ENCODE measurements at places on chromosomes 2 and 18.

GRCh38 chr2:226247289-226248275 lies 552.0 kb downstream of the IRS1 start:
- DNase-seq: no peak

DNA sequence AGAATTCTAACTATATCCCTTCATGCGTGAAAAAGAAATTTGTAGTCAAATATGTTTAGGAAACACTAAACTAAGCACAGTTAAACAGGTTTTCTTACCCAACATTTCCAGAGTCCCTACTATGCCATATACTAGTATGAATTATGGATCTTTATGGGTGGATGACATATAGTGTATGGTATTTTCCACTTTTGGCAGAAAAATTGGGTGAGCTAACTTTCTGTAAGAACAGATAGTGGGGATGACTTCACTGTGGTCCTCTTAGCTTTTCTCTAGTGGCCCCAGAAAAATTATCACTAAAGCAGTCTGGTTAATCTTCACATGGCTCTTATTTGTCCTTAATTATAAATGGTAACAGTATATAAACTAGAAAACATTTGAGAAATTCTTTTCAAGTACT lies 240.0 kb upstream of the GULP1 start:
- DNase-seq: no peak

DNA sequence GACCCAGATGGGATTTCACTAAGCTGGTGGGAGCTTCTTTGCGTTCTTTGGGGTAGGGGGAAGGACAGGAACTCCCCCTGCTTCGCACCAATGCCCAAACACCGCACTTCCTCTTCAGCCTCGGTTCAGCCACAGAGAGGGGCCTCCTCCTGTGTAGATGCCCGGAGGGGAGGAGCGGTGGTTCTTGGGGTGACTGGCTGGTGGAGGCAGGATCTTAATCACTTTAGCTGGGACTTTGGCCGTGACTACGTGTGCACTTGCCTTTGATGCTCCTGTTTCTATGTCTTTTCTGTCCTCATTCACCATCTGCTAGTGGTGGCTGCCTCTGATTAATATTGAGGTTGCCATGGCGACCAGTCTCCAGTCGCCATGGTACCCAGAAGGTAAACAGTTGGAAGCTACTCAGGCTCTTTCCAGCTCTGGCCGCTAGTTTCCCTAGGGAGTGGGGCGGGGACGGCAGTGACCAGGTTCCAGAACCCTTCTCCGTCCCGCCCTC lies 1.9 kb downstream of the CNGA3 start:
- DNase-seq: no peak

GRCh38 chr2:202098291-202098690 lies 25.2 kb downstream of the KIAA2012 start:
- no peak for DNase-seq

- no peak for DNase-seq
These were observed 409.9 kb upstream of the NRXN1 start for GRCh38 chr2:51441786-51442185.

GRCh38 chr2:84457686-84458085 lies 1.4 kb downstream of the SUCLG1 start:
- DNase-seq: no peak

- DNase-seq: no peak
These were observed 168.5 kb upstream of the NOSTRIN start for GRCh38 chr2:168633895-168634294.

- DNase-seq: no peak
These were observed 23.6 kb downstream of the KCNE4 start for GRCh38 chr2:223075301-223076270.

GRCh38 chr2:126722081-126722480 lies 66.1 kb downstream of the GYPC start:
- DNase-seq: no peak

All from GM06990 (cell line).